ENCODE measurements at places on chromosomes 7 and 10.

DNA sequence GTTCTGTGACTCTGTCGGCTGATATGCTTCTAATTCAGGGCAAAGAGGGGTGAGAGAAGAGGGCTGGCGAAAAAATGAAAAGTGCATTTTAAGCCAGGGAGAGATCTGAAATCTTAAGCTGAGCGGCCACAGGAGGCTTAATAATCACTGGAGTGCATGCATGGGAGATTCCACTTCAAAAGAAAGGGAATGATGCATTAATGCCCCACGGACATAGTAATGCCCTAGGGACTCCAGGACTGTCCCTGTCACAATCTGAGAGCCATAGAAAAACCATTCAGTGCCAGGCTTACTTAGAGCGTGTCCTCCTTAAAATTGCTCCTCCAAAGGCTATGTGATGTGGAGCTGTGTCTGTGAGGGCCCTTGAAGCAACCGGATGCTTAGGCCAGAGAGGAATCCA, 75.1 kb downstream of the NHLRC2 start:
- DNase-seq, result no peak

DNA sequence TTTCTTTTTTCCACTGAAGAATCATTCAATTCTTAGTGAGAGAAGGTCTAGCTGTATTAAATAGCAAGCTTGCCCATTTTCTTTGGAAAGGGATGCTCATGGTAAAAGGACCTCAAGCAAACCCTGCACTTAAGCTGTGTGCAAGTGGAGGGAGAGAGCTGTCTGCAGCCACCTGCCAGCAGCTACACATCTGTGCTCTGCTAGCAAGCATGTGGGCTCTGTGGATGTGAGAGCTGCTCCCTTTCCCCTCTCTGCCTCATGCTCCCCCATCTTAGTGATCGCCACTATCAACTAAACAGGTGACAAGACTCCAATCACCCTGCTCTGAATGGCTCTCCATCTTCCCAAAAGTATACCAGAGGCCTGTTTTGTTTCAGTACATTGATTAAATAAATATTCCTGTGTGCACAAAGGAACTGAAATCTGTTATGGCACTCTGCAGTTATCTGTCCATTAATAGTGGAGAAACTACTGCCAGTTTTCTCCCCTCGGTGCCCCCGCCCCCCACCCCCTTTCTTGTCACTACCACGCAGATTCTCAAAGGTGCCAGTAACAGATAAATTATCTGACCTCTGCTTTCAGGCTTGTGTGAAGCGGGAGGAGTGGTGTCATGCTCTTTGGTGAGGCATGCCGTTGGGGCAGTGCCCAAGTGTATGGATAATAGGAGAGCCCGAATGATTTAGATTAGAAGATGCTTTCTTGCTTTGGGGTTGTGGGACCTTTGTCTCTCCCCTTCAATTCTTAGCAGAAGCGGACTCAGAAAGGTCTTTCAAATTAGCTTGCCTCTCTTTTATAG, 26.4 kb downstream of the AUTS2 start:
- DNase-seq, result no peak

DNA sequence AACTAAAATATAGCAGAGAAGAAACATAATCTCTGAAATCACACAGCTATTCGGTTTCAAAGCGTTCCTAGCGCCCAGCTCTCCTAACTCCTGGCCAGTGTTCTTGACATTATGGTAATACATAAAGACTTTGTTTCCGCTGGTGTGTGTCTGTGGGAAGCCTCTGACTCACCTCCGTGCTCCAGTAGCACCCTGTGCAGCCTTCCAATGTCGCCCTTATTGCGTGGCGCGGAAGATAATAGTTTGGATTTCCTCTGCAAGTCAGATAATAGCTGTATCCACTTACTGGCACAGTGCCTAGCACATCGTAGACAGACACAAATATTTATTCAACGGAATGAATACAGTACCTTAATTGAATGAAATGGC, 570 bp downstream of the BMS1 start:
- DNase-seq, result no peak

DNA sequence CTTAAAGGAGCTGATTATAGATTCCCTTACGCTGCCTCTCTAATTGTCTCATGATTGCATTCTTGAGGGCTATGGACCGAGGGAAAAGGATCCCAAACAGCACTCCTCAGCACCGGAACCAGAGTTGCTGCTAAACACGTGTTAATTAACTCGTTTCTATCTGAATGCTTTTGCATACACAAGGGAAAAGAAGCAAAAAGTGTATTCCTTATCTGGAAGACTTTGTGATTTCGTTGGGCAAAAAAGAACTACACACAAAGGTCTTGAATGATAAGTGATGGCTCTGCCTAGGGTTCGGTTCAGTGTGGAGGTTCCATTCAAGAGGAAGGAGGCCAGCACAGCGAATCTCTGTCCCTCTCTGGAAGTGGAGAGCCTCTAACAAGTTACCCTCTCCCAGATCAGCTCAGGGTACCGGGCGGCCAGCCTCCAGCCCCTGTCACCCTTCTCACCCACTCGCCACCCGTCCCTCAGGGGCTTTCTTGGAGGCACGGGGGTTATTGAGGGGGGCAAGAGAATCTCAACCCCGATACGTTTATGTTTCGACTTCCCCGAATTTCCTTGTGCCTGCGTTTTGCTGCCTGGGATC, 515 bp upstream of the SLC4A2 start:
- no peak for DNase-seq

GRCh38 chr10:14382022-14382421, 51.3 kb upstream of the FRMD4A start:
- DNase-seq, result no peak

DNA sequence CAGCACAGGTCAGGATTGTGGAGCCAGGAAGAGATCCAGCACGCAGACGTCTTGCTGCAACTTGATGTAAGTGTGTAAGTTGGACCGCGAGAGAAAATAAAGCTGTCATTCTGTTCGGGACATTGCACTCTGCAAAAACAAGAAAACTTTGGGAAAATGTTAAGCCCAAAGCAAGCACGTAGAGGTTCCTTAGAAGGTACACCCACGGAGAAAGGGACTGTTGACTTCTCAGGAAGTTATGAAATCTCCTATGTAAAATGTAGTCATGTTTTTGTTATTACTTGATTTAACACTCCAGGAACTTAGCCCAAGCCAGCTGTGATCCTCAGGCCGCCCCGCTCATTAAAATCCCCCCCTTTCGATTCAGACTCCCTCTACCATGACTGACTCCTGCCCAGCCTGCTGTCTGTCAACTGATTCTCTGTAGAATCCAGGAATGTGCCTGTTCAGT, 196.1 kb upstream of the TCF7L2 start:
- DNase-seq, result no peak

DNA sequence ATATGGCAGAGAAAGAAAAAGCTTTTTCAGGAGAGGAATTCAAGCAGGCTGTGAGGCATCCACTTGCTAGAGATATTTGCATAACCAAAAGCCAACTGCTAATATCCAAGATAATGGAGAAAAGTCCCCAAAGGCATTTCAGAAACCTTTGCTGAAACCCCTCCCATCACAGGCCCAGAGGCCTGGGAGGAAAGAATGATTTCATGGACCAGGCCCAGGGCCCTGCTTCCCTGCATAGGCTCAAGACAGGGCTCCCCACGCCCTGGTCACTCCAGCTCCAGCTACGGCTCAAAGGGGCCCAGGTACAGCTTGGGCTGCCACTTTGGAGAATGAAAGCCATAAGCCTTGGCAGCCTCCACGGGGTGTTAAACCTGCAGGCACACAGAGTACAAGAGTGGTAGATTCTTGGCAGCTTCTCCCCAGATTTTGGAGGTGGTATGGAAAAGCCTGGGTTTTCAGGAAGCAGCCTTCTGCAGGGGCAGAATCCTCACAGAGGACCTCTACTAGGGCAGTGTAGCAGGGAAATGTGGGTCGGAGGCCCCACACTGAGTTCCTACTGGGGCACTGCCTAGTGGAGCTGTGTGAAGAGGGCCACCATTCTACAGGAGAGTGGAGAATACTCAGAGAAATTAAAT, 5.6 kb upstream of the RSU1 start:
- no peak for DNase-seq

DNA sequence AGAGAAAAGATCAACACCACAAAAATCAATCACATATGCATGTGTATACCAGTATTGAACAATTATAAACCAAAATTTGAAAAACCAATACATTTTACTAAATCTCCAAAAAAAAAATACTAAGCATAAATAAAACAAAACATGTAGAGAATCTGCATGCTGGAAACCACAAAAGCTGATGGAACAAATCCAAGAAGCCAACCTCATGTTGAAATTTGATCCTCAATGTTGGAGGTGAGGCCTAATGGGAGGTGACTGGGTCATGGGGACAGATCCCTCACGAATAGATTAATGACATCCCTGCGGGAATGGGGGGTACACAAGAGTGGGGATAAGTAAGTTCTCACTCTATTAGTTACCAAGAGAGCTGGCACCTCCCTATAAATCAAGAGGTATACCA, 82.5 kb downstream of the OAT start:
- no peak for DNase-seq

DNA sequence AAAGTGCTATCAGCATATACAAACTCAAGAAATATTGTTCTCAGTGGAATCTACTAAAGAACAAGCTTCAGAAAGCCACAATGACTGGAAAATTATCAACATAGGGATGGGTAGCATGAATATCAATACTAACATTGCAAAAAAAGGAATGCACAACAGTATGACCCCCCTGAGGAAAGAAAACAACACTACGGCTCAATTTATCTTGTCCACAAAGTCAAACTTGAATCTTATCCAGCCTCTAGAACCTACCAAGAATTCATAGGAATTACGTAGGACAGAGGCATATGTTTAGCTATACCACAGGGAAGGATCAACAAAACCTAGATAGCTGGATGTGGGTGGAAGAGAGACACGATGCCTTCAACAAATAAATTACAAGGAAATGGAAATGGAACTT, 54.6 kb downstream of the AGMO start:
- peak; percentile 51 for DNase-seq

DNA sequence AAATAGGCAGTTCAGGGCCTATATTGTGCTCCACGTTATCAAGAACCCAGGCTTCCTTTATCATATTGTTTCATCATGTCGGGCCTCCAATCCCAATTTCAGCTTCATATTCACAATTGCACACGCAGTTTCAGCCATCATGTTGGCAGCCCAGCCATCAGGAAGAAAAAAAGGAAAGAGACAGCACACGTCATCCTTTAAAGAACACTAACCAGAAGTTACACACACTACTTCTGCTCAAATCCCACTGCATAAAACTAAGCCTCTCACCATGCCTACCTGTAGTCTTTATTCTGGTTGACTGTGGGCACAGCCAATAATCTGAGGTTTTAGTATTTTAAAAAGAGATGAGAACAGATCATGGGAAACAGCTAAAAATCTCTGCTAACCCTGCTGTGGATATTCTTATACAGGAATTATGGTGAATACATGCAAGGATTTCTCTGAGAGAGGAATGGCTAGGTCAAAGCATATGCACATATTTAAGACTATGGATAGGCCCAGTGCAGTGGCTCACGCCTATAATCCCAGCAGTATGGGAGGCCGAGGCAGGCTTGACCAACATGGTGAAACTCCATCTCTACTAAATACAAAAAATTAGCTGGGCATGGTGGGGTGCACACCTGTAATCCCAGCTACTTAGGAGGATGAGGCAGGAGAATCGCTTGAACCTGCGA, 534.4 kb downstream of the ETV1 start:
- DNase-seq, result no peak

- DNase-seq, result no peak
These were observed 19.0 kb downstream of the TES start for GRCh38 chr7:116229366-116229765.

DNA sequence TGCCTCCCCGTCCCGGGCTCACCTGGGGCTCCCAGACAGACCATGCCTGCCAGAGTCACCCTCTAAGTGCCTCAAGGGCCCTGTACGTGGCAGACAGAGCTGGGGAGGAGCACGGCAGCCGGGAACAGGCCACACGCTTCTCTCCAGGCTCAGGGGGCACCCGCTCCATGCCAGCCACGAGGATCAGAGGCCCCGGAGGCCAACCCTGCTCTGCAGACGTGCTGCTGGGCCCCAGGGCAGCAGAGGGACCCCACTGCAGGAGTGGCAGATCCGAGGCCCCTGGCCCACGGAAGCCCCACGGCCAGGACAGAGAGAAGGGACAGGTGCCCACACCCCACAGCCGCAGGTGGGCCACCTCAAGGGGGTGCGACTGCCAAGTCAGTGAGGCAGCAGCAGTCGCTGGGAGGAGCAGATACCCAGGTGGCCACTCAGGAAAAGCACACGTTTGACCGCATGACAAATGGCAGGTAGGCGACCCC, 58.4 kb upstream of the TNRC18 start:
- no peak for DNase-seq

DNA sequence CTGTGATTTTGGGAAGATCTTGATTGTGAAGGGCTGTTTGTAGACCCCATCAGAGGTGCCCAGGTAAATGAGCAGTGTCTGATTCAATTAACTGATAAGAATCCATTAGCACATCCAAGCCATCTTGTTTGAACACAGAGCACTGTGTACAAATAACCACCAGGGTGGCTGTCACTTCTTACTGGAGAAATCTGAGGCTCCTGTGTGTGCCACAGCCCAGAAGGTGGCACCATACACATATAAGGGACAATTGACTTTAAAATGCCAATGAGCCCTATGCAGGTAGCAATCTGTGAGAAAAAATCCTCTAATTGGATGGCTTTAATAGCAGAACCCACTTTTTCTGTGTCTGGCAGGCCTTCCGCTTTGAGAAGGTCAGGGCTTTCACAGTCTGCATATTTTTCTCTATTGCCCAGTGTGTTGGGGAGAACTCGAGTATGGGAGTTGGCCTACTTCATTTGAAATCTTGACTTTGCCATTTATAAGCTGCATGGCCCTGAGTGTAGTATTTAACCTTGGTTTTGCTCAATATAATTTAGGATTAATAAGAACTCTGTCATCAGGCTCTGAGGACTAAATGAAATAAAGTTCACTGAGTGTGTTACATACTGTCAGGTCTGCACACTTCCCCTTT, 517.4 kb downstream of the CCSER2 start:
- DNase-seq, result no peak

DNA sequence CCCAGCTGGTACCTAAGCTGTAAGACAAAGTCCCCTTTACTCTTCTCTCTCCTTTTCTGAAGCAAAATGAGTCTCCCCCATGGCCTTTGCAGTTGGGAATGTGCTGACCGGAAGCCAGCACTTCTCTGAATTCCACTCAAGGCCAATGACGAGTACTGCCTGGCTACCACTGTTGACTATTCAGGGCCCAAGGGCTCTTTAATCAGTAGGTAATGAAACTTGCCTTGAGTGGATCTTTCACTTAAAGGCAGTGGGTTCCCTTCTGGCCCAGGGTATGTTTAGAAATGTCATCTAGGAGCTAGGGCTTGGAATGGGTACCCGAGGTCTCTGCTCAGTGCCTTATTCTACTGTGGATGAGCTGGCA, 197.1 kb downstream of the BBS9 start:
- no peak for DNase-seq

Data from hindlimb muscle (tissue), 1 donor.